ENCODE measurements at places on chromosomes 1 and 21. TPM values are rescaled to one million over a fixed set of nuclear protein-coding genes. Genes with fewer than 3 reads are reported as not detected.
A peak's percentile ranks its signal among the peaks of the same experiment; 100 is the strongest.

- no peak overlapping the region for H3K27ac ChIP-seq
- H3K4me3 ChIP-seq = no peak overlapping the region
- H3K36me3 ChIP-seq = no peaks in the 10 kb centered on the region
- DNase-seq = no peak
Observed at GRCh38 chr1:163068716-163069115, 445 bp upstream of the RGS4 start.

Gene NGF
- total RNA-seq = not detected

DNA sequence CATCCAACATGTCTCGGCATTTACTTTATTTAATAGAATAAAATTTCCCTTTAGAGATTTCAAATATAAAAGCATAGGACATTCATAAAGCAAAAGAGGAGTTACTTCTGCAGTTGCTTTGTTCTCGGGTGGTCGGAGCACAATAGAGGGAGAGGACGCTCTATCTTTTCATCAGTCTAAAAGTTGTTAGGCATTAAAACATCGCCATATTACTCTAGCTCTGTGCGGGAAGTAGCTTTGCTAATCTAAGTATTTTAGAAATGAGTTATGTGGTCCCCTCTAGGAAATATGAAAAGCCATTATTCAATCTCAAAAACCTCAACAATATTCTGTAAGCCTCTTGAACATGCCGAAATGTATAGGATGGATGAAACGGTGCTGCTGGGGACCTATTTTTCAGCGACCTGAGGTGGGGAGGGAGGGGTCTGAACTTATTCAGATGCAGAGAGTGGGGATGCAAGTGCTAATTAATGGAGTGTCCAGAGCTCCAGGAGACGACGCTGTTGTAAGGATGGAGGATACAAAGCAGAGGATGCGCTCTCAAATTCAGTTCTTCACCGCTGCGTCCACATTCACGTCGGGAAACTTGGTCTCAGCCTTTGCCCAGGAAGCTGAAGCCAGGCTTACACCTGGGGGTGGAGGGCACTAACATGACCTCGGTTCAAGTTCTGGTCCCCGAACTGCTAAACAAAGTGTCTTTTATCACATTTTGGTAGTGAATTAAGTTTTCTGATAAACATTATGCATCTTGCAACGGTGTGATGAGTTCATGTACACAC lies 6.3 kb downstream of the CDKN2C start:
- peak overlapping the region; percentile 68 for H3K27ac ChIP-seq
- peaks cover 28% of the 10 kb centered on the region for H3K36me3 ChIP-seq
- H3K27me3 ChIP-seq = peaks cover 54% of the 10 kb centered on the region
- DNase-seq = no peak
- peak overlapping the region; percentile 72 for H3K4me3 ChIP-seq

Gene CD164L2
- not detected for total RNA-seq

DNA sequence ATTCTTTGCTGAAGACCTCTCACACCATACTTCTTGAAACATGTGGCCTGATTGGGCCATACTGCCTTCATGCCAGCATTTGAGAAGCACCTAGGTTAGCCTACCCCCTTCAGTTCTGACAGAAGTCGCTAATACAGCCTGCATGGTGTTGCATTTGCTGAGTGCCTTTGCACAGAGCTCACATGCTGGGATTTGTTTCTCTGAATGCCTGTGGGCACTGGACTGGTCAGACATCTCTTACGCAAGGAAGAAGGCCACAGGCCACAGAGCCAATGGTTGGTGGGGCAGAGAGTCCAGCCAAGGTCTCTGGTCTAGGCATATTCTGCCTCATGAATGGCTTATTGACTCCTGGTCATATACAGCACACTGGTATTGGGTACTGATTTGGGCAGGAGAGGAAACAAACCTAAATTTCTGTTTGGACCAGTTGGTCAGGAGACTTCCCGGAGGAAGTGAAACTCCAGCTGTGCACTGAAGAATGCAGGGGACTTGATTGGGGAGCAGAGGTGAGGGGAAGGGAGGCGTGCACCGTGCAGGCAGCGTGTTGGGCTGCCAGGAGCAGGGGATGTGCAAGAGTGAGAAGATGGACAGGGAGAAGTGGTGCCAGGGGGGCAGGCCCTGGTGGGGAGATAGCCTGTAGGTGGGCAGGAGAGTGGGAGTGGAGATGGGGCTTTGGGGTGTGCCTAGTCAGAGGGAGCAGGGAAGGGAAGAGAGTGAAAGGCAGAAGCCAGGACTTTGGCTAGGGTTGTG lies 18.1 kb downstream of the URB2 start:
- H3K4me1 ChIP-seq = peaks cover 2% of the 10 kb centered on the region
- no peaks in the 10 kb centered on the region for H3K27me3 ChIP-seq
- peak; percentile 38 for DNase-seq
- no peak overlapping the region for H3K27ac ChIP-seq
- H3K36me3 ChIP-seq = peaks cover 18% of the 10 kb centered on the region

- no peak for DNase-seq
- no peak overlapping the region for H3K27ac ChIP-seq
- H3K36me3 ChIP-seq = no peaks in the 10 kb centered on the region
- no peak overlapping the region for H3K4me3 ChIP-seq
- no peaks in the 10 kb centered on the region for H3K4me1 ChIP-seq
- peaks cover 5% of the 10 kb centered on the region for H3K27me3 ChIP-seq
Observed at GRCh38 chr1:226816576-226816975, 53.8 kb upstream of the PSEN2 start.

GRCh38 chr1:160829766-160830165 lies 32.9 kb downstream of the CD244 start:
- H3K27ac ChIP-seq = no peak overlapping the region
- no peaks in the 10 kb centered on the region for H3K27me3 ChIP-seq
- no peak overlapping the region for H3K4me3 ChIP-seq
- no peak for DNase-seq

Gene THEM5
- total RNA-seq = not detected

DNA sequence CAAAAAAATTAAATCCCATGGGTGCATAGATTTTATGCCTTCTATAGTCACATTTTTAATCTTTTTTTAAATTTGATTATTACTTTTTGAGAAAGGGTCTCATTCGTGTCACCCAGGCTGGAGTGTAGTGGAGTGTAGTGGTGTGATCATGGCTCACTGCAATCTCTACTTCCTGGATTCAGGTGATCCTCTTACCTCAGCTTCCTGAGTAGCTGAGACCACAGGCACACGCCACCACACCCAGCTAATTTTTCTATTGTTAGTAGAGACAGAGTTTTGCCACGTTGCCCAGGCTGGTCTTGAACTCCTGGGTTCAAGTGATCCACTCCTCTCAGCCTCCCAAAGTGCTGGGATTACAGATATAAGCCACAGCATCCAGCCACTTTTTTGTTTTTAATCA lies 10.4 kb downstream of the CBR3 start:
- peak; percentile 64 for DNase-seq
- H3K4me3 ChIP-seq = no peak overlapping the region
- peaks cover 36% of the 10 kb centered on the region for H3K4me1 ChIP-seq
- H3K36me3 ChIP-seq = peaks cover 17% of the 10 kb centered on the region
- peak overlapping the region; percentile 70 for H3K27ac ChIP-seq

GRCh38 chr1:41953291-41953690 lies 34.6 kb upstream of the HIVEP3 start:
- peaks cover 14% of the 10 kb centered on the region for H3K36me3 ChIP-seq
- H3K27ac ChIP-seq = no peak overlapping the region
- DNase-seq = no peak

- no peaks in the 10 kb centered on the region for H3K4me1 ChIP-seq
- no peak for DNase-seq
- no peak overlapping the region for H3K4me3 ChIP-seq
- peaks cover 8% of the 10 kb centered on the region for H3K27me3 ChIP-seq
- H3K27ac ChIP-seq = no peak overlapping the region
Observed at GRCh38 chr1:165228676-165229075, 127.8 kb downstream of the LMX1A start.

Gene ADGRL4
- not detected for total RNA-seq

GRCh38 chr1:20376880-20377494 lies 86.3 kb downstream of the VWA5B1 start:
- H3K4me3 ChIP-seq = no peak overlapping the region
- DNase-seq = peak; percentile 62

Gene ERICH3
- total RNA-seq = 0.23 TPM

GRCh38 chr1:1191734-1192133 lies 14.7 kb downstream of the TNFRSF18 start:
- DNase-seq = no peak
- H3K27me3 ChIP-seq = peaks cover 30% of the 10 kb centered on the region

GRCh38 chr1:43779805-43780403 lies 72.6 kb downstream of the ST3GAL3 start:
- H3K36me3 ChIP-seq = peaks cover 44% of the 10 kb centered on the region
- no peaks in the 10 kb centered on the region for H3K27me3 ChIP-seq
- no peak for DNase-seq

Gene MPL
- not detected for total RNA-seq

- DNase-seq = no peak
- H3K4me1 ChIP-seq = no peaks in the 10 kb centered on the region
- no peaks in the 10 kb centered on the region for H3K36me3 ChIP-seq
Observed at GRCh38 chr1:38186566-38186965, 140.0 kb upstream of the POU3F1 start.

DNA sequence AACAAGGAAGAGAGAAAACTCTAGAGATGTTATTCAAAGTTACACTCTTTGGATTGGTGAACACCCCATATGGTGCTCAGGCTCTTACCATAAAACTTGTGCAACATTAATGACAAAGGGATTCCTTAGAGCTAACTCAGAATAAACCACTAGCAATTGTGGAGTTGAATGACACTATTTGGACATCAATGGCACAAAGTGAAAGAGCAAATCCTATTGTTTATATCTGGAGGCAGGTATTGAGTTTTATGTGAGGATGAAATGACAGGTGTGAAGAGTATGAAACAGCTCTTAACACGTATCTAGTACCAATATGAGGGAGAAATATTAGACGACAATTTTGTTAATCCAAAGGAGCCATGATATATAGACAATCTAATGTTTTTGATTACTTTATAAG lies 584.9 kb upstream of the PBX1 start:
- H3K36me3 ChIP-seq = no peaks in the 10 kb centered on the region

DNA sequence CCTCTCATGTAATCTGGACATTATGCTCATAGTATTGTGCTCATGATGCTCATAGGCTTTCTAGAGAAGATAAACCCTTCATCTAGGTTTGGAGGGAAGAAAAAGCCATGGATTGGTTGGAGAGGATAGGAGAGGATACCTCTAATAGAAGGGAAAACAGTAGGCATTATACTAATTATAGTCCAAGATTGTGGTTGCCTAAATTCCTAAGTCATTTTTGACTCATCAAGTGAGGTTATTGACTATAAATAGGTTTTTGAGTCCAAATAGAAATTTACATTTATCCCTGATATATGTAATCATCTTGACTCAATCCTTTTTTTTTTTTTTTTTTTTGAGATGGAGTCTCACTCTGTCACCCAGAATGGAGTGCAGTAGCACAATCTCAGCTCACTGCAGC lies 5.0 kb downstream of the SYT11 start:
- H3K4me3 ChIP-seq = no peak overlapping the region
- H3K27me3 ChIP-seq = no peaks in the 10 kb centered on the region
- H3K27ac ChIP-seq = no peak overlapping the region

GRCh38 chr1:211938561-211938997 lies 96.8 kb downstream of the INTS7 start:
- peaks cover 36% of the 10 kb centered on the region for H3K4me1 ChIP-seq
- peak overlapping the region; percentile 52 for H3K4me3 ChIP-seq
- H3K27ac ChIP-seq = peak overlapping the region; percentile 73
- no peaks in the 10 kb centered on the region for H3K27me3 ChIP-seq
- H3K36me3 ChIP-seq = peaks cover 12% of the 10 kb centered on the region

DNA sequence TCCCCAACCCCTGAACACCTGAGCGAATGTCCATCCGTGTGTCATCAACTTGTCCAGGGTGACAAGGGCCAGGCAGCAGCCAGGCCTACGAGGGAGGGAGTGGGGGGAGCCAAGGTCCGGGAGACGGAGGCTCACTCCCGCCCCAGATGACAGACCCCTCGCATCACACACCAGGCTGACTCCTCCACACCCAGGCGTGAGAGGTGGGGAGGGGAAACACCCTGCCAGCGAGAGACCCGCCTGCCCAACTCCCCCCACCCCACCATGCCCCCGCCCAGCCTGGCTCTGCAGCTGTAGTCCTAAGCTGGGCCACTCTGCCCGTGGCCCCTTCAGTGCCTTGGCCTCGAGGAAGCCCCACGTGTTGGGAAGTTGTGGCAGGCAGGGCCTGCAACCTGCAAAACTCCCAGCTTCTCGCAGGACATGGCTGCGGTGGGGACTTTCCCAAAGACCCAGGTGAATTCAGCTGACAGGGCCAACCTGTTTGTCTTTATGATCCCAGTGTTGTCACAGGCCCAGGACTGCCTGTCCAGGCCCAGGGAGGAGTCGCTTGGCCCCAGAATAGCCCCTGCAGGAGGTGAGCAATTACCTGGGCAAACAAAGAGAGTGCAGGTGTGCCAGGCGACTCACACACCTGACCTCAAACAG lies 62.9 kb downstream of the RIPK4 start:
- no peak for DNase-seq
- no peak overlapping the region for H3K27ac ChIP-seq

DNA sequence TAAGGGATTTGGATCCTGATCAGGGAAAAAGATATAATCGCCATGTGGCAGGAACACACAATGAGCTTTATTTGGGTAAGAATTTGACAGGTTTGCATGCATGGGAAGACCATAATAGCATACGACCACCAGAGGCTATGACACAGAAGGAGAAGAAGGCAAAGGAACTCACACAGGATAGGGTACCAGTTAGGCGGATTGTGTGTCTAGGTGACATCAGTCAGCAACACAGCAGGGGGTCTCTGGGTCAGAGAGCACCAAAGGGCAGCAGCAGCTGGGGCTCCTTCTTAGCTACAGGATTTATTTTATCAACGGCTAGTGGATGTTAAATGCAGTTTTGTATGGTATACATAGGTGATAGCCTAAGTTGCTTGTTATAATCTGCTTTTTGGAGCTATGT lies 551.3 kb downstream of the KCNT2 start:
- H3K36me3 ChIP-seq = no peaks in the 10 kb centered on the region
- H3K27me3 ChIP-seq = no peaks in the 10 kb centered on the region
- H3K4me3 ChIP-seq = no peak overlapping the region

Data from activated CD8-positive, alpha-beta memory T cell treated with anti-CD3 and anti-CD28 coated beads, Interleukin-2, amount 10 ng/mL, durations not matched to agents 7 days and 5 days (primary cell).